ENCODE measurements at places on chromosomes 16 and 17.

- no peak for DNase-seq
Observed at GRCh38 chr17:66682283-66682682, 152.6 kb upstream of the CACNG5 start.

- DNase-seq = no peak
Observed at GRCh38 chr17:8556074-8556473, 74.5 kb downstream of the MYH10 start.

DNA sequence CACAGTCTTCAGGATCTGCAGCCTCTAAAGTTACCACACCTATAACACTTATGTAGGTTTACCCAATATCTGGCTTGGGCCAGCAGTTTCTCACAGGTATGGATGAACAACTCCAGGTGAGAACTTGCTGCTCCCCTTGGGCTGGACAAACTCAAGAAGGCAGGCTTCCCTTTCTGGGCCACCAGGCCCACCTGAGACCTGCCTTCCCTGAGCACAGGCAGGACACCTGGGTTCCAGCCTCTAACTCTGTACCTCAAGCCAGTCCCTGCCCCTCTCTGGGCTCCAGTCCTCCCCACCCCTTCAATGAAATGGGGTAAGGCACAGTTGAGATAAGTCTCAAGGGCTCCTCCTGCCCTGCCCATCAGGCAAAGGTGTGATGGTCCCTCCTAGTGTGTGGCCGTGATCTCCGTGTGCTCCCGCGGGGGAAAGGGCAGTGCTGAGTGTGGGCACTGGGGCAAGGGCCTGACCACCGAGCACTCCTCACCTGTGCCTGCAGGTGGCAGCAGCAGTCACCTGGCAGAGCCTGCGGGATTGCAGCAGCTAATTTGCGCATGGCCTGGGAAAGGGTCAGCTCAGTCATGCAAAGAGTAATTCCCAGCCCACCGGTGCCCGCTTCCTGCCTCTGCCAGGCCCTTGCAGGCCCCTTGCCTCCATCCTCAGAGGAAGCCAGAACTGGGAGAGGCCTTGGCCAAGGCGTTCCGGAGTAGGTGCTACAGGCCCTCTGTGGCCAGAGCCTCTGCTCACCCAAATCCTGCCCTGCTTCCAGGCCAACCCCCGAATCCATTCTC is 28.2 kb upstream of the ADGRG1 start:
- peak; percentile 75 for DNase-seq

- DNase-seq = peak; percentile 37
Observed at GRCh38 chr16:2194166-2194834, 2.1 kb downstream of the CASKIN1 start.

GRCh38 chr16:49593424-49594040 is 219.9 kb downstream of the C16orf78 start:
- DNase-seq = no peak

GRCh38 chr16:68263559-68264127 is 683 bp upstream of the SLC7A6 start:
- no peak for DNase-seq

DNA sequence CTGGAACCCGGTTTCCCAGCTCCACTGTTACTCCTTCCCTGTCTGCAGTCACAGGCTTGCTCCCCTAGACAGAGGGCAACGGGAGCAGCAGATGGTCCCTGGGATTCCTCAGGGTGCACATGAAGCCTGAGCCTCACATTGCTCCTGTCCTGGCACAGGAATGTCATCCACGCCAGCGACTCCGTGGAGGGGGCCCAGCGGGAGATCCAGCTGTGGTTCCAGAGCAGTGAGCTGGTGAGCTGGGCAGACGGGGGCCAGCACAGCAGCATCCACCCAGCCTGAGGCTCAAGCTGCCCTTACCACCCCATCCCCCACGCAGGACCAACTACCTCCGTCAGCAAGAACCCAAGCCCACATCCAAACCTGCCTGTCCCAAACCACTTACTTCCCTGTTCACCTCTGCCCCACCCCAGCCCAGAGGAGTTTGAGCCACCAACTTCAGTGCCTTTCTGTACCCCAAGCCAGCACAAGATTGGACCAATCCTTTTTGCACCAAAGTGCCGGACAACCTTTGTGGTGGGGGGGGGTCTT is 1.6 kb upstream of the DECR2 start:
- no peak for DNase-seq

GRCh38 chr16:71709229-71709781 is 15.2 kb downstream of the PHLPP2 start:
- DNase-seq = no peak

GRCh38 chr16:30698816-30699614 is at the start of gene SRCAP:
Gene SRCAP (plus strand): TSS chr16:30699171. CDS start chr16:30700825, 1,654 bp downstream.
- DNase-seq = peak; percentile 62

DNA sequence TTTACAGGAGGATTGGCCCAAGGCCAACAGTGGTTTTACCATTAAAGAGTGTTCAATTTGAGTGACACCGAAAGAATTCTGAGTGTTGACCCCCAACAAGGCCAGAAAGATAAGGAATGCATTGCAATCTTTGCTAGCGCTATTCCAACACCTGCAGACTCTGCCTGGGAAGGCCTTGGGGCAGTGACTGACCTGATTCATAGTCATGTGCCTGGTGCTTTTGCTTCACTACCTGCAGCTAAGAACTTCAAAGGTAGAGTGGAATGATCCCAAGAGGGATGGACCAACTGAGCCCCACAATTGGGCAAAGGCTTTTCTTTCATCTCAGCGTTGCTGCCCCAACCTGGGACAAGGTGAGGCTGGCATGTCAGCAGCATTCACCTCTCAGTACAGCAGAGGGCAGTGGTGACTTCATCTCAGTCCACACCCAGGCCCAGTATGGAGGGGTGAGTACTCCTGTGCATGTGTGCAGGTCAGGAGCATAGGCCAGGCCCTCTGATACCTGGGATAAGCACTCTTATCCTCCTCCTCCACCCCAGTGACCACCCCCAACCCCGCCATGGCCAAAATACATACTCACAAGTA is 149.6 kb upstream of the GNAO1 start:
- DNase-seq = peak; percentile 65

DNA sequence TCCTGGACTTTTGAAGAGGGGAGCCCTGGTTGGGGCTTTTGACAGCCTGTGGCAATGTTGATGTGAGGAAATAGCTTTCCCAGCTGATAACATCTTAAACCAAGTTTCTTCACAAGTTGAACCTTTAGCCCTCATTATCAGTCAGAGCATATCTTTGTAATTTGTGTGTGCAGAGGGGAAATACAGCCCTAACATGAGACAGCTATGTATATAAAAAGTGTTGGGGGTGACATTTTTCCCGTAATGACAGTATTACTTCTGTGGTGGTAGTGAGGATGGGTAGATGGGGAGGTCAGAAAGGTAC is 221.1 kb downstream of the FTO start:
- DNase-seq = no peak

GRCh38 chr16:53090286-53090590 is 35.4 kb downstream of the CHD9 start:
- DNase-seq = no peak

- no peak for DNase-seq
Observed at GRCh38 chr17:44807093-44807816, 22.8 kb downstream of the GJC1 start.

GRCh38 chr17:5434984-5435383 is 4.0 kb downstream of the C1QBP start:
- no peak for DNase-seq

DNA sequence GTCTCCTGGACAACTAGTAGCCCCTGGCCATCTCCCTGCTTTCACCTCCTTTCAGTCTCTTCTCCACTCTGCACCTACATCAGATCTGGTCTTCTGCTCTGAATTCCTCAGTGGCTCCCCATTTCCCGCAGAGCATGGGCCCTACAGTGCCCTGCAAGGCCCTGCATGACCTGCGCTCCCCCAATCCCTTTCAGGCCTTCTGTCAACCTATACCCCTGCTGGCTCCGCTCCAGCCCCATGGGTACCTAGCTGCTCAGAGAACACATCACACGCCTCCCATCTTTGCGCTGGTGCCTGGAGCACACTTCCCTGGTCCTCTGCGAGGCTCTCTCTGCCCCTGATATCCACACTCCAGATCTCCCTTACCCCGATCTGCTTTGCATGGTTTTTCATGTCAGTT is 145.2 kb downstream of the KATNIP start:
- DNase-seq = no peak

DNA sequence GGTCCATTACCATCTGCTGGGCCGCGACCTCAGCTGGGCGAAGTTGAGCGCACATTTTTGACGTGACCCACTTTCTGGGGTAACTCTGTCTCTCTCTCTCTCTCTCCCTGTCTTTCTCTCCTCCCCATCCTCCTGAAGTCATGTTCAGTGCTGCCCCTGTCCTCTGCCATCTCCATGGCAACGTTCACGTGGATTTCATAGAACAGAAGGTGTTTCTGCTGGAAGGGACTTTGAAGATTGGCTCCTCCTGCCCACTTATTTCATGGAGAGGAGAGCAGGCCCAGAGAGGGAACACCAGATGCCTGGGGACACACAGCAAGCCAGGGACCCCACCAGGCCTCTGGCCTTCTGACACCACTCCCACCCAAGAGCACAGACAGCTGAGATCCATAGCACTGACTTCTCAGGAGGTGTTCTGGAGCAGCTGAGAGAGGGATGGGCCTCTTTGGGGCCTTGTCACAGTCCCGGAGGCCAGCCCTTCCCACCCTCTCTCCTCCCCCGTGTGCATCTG is 4.2 kb upstream of the CCNF start:
- no peak for DNase-seq

GRCh38 chr17:962670-963069 is 16.9 kb downstream of the NXN start:
- DNase-seq = no peak

- DNase-seq = no peak
Observed at GRCh38 chr17:55433029-55433628, 11.5 kb upstream of the MMD start.

DNA sequence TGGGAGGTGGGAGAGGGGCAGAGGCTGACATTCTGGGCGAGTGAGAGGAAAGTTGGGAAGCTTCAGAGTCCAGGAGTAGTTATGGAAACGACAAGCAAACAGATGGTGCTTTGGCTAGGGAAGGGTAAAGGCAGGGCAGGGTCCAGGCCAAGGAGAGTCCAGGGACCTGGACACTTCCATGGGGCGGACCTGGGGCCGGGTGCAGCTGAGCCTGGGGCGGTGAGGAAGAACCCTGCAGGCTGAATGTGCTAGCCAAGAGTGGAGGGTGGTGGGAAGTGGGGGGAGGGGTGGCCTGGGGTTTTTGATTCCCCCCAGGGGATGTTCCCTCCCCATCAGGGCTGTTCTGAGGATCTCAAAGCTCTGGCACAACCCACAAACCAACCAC is 2.6 kb downstream of the PPP1R9B start:
- DNase-seq = no peak

DNA sequence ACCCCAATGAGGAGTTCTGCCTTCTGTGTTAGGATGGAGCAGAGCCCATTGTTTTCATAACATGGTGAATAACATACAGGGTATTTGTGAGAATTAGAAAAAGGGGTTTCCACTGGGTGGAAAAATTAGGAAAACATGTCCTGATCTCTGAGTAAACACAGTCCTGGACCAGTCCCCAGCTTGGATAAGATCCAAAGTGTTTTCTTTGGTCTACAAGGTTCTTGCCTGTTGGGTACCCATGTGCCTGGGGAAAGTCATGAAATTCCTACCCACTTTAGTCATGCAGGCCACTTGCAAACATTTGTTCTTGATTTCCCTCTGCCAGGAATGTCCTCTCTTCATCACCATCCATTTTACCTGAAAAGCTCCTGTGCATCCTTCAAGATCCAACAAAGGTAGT is 164.8 kb upstream of the DYNLRB2 start:
- DNase-seq = no peak

DNA sequence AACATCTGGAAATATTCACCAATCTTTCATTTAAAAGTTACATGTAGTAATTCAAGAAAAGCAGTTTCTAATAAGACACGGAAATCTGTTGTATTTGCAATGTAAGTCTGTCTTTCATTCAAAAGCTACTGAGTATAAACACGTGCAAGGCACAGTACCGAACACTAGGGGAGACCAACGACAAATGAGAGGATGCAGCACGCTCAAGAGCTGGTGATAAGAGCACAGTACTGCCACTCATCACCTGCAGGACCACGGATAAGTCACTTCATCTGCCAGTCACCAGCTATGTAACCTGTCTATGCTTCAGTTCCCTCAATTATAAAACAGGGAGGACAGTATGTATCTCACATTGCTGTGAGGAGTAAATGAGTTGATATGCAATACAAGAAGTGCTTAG is 67.1 kb downstream of the CLEC18A start:
- DNase-seq = no peak

- DNase-seq = no peak
Observed at GRCh38 chr16:55010492-55011160, 80.0 kb downstream of the IRX5 start.

- peak; percentile 79 for DNase-seq
Observed at GRCh38 chr17:51118330-51119195, 2.1 kb downstream of the SPAG9 start.

GRCh38 chr16:971981-972315 is 1.2 kb upstream of the LMF1 start:
- no peak for DNase-seq

GRCh38 chr17:39092692-39093230 is 58.7 kb downstream of the PLXDC1 start:
- no peak for DNase-seq

DNA sequence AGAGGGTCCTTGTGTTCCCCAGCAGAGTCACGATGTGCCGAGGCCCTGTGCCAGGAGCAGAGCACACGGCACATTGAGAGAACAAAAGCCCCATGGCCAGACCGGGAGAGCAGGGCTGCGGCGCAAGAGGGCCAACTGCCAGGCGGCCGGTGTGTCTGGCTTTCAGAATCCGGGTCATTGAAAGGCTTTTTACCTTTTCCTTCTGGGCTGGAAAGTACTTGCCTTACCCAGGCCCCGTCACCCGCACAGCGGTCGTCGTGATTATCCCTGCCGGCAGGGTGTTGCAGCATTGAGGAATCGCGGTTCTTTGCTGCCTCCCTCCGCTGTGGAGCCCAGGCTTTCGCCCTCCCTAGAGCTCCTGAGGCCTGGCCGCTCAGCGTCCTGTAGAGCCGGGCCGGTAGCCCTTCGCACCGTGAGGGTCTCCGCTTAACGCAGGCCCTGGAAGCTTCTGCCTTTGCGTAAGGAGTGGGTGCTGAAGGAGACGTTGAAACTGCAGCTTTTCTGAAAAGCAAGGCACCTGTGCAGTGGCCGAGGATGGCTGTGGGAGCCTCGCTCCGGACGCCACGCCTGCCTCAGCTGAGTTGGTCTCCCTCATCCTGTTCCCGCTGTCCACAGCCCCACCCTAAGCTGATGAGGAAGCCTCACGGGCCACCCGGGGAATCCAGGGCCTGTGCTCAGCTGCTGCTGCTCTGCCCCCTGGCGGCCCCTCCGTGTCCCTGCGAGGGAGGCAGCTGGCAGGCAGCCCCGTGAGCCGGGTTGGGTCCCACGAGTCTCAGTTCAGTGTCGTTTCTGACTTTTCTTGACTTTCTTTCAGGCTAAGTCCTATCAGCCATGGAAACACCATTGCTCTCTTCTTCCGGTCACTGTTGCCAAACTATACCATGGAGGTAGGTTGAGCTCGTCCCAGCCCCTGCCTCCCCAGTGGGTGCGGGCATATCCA is 8.6 kb upstream of the MC1R start:
- DNase-seq = peak; percentile 38

Measured in NCI-H1417 (cell line).